HCT116 (cell line): ENCODE measurements at places on chromosomes 6 and 20.

DNA sequence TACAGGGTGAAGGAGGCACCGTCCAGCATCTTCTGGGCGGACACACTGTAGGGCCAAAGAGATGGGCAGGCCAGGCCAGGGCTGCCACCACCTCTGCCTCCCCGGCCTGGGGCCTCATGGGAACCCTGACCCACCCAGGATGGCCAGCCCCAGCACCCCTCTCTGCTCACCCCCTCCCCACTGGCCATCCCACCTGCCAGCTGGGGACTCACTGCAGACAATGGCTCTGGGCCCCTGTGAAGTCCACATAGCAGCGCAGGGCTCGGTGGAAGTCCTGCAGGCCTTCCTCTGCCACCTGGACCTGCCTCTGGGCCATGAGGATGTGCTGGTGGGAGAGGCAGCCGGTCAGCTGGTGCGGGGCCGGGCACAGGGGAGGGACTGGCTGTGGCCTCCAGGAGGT, 3.6 kb upstream of the C20orf144 start:
- DNase-seq = no peak

DNA sequence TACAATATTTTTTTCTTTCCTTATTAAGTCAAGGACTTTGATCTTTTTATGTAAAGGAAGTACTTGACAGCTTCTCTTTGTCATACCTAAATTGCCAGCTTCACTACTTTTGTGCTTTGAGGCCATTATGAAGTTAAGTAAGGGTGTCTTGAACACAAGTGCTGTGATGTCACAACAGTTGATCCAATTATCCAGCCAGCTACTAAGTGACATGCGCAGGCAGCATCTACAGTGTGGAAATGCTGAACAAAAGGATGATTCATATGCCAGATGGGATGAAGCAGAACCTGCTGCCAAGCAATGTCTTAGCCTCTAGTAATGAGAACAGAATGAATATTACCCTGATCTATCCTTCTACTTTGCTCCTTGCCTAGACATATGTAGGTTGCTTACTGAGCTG, 68.3 kb upstream of the TMEM244 start:
- no peak for DNase-seq

GRCh38 chr6:46221222-46221793, 50.5 kb upstream of the ENPP5 start:
- DNase-seq = peak; percentile 18

DNA sequence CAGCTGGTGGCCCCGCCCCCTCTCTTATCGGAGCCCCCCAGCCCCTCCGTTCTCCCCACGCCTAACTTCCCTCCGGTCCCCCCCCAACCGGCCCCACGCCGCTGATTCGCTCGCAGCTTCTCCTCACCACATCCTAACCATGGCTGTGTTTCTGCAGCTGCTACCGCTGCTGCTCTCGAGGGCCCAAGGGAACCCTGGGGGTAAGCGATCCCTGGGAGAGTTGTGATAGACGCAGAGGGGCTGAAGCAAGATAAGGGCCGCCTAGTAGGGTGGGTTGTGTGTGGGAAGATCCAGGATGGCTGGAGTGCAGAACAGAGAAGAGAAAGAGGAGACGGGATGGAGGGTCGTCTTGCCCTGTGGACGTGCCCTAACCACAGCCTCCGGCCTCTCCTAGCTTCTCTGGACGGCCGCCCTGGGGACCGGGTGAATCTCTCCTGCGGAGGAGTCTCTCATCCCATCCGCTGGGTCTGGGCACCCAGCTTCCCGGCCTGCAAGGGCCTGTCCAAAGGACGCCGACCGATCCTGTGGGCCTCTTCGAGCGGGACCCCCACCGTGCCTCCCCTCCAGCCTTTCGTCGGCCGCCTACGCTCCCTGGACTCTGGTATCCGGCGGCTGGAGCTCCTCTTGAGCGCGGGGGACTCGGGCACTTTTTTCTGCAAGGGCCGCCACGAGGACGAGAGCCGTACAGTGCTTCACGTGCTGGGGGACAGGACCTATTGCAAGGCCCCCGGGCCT, at the start of gene MPIG6B:
TSS of gene MPIG6B (plus strand) at position 129 of the 735 bp plus-strand sequence. CDS start at position 140, 11 bp downstream.
- no peak for DNase-seq

- DNase-seq = no peak
These were observed 102.9 kb downstream of the SLX4IP start for GRCh38 chr20:10537850-10538480.

GRCh38 chr6:68628161-68628560, 6.9 kb upstream of the ADGRB3 start:
- DNase-seq = no peak

- no peak for DNase-seq
These were observed 17.0 kb upstream of the ZNF318 start for GRCh38 chr6:43386492-43386891.

- no peak for DNase-seq
These were observed 25.8 kb downstream of the MAP7 start for GRCh38 chr6:136524339-136524935.

- no peak for DNase-seq
These were observed 53.3 kb downstream of the MYB start for GRCh38 chr6:135234492-135234780.

DNA sequence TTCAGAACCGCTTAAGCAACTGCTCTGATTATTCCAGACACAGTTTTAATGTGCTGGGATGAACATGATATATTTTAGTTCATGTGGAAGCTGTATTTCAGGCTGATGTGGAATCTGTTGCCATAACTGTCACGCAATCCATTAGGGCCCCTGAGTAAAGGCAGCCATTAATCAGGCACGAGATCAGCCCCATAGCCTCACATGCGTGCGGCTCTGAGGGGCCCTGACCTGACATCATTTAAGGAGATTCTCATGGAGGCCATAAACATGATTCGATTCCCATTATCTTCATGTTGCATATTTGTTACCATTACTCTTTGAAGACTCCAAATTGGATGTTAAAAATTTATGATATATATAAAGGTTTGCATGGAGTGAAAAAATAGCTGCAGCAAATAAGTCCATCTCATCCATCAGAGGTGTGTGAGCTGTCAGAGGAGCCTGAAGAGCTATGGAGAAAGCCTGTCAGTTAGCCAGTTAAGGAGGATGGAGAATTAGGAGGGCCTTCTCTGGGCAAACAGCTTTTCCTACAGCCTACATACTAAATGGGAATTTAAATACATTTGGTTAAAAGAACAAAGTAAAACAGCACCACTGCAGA, 89.6 kb downstream of the SOBP start:
- DNase-seq = no peak

DNA sequence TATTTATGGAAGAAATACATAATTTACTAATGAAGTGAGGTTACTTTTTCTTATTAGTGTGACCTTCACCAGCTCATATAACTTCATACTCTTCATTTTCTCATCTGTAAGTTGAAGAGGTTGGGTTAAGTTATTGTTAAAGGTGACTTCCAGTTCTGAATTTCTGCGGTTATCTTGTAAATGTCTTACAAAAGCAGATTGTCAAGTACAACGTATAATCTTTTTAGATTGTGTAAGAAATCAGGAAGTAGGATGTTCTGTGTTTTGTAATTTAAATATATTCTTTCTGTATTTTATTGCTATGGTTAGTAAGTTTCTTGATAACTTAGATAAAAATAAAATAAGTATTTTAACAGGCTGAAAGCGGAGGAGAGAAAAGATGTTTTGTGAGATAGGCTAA, 12.0 kb downstream of the WTAP start:
- DNase-seq = no peak

DNA sequence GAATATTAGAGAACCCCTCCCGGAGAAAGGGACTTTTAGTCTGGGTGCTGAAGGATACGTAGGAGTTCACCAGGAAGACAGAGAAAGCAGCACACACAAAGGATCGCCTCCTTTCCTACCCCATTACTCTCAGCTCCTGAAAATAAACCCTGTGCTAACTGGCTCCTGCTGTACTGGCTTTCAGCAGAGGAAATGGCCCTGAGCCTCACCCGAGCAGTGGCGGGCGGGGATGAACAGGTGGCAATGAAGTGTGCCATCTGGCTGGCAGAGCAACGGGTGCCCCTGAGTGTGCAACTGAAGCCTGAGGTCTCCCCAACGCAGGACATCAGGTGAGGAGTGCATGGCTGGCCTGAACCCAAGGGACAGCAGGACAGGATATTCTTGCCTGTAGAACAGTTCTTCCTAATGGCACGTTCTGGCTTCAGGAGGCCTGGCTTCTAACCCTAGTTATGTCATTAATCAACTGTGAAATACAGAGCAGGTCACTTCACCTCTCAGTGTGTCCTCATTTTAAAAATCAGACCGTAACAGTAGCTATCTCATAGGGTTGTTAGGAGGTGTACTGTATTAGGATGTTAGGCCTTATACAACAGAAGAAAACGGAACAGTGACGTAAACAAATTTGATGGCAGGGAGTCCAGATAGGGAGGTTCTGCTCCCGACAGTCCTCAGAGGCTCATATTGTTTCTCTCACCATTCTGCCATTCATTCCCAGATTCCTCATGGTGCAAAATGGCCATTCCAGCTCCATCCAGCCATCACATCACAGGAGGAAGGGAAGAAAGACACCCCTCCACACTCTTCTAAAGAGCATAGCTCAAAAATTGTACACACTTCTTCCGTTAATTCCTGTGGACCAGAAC, 1.8 kb downstream of the RBCK1 start:
- DNase-seq = no peak

GRCh38 chr6:151376440-151376839, 14.9 kb downstream of the ZBTB2 start:
- DNase-seq = no peak

- DNase-seq = no peak
These were observed 490 bp downstream of the JAG1 start for GRCh38 chr20:10673176-10673841.

DNA sequence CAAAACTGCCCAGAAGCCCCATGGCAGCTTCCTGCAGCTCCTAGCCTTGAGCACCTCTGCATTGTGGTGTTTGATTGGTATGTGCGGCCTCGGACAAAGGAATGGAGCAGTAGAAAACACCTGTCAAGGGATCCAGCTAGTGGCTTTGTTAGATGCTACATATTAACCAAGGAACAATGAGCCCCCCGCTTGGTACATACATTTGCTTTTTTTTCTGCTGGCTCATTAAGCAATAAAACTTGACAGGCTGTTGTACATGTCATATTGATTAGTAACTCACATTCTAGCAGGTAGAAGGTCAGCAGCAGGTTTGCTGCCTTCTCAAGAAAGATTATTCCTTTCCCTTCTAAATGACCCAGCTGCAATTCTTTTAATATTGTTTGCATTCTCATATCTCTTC, 937 bp downstream of the SPACA1 start:
- DNase-seq = no peak

DNA sequence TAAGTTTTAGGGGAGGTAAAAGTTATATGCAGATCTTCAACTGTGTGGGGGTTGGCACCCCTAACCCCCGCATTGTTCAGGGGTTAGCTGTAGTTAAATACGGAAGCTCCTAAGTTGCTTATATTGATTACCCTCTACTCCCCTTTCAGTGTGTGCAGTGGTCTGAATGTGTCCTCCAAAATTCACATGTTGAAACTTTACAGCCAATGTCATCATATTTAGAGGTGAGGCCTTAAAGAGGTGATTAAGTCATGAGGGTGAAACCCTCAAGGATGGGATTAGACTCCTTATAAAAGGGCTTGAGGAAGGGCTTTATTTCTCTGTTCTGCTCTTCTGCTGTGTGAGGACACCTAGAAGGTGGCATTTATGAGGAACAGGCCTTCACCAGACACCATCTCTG, 22.3 kb downstream of the TULP4 start:
- DNase-seq = no peak

DNA sequence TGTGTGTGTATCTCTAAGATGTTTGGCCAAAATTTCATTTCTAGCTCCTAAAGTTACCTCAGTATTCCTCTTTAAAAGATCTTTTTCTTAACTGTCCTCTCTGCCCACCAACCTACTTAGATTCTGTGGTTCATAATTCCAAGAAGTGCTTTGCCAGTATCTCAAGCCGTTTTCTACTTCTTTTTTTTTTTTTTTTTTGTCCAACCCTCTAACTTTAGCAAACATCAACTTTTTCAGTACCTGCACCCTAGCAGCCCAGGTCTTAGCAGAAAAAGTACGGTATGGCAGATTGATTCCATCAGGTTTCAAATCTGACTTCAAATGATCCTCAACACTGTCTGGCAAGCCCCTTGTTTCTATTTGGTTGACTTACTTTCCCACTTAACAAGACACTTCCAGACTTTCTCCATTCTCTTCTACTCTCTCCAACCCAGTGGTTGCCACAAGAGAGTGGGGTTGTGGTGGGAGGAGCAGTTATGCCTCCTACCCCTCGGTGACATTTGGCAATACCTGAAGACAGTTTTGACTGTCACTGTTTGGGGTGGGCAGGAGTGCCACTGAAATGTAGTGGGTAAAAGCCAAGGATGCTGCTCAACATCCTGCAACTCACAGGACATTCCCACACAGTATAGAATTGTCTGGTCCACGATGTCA, 10.8 kb upstream of the MAN1A1 start:
- DNase-seq = no peak

DNA sequence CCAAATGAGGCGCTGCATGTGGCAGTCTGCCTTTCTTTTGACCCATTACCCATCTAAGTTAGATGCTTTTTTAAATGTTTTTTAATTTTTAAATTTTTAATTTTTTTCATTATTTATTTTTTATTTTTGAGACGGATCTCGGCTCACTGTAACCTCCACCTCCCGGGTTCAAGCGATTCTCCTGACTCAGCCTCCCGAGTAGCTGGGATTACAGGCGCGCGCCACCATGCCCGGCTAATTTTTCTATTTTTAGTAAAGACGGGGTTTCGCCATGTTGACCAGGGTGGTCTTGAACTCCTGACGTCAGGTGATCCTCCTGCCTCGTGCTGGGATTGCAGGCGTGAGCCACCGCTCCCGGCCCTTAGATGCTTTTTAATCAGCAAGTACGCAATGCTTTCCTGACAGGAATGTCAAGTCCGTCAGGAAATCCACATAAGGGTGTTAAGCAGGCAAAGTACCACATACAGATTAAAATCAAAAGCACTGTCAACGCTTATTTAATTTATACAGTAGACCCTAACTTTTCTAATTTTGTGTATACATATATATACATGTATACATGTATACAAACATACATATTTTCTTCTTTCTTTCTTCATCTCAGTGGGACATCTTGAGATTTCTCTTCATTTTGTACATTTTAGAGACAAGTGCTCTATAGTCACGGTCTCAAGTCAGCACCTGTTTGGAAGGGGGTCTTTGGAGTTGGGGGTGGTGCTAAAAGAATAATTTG, 995 bp upstream of the GSTA4 start:
- peak; percentile 76 for DNase-seq

DNA sequence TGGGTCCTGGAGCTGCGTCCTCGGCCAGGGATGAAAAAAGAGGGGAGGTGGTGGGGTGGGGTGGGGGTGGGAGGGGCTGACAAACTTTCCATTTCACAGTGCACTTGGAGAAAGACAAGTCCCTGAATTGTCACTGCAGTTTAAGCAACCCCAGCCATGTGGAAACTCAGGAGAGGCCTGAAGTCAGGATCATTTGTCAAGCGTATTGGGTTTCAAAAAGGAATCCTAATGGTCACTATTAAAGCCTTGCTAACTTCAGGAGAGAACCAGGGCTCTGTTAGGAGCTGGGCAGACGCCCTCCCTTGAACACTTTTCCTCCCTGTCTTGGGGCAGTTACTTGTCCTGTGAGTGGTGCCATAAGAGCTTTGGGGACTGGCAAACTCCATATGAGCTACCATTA, 159.9 kb downstream of the FNDC1 start:
- no peak for DNase-seq
